ENCODE measurements at places on chromosomes 11 and 22.

DNA sequence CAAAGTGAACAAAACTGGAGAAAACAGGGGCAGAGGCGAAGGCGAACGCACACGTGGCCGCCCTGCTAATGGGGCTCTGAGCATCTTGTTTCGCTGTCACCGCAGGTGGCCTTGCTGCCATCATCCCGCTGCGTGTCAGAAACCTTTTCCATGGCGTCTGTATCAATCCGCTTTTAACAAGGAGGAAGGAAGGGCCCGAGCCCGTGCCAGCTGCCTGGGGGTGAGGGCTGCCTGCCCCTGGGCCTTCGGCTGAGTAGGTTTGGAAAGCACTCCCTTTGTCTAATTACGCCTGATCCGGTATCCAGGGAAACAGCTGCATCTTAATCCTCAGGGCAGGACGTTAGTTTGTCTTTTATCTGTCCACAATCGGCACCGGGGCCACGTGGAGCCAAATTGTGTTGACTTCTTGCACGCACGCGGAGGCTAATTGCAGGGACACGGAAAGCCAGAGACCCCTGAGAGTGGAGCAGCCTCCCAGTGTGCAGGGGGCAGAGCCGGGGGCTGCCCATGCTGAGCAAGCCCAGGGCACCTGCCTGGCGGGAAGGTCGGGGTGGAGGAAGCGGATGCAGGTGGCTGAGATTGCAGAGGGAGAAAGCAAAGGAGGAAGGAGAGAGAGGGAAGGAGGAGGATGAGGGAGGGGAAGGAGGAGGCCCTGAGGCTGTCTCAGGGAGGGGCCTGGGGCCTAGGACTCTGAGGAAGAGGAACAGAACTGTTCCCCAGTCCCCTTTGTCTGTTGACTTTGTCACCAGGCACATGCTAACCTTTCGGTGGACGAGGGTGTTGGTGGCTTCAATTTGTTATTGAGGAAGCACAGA lies 19.2 kb upstream of the TH start:
- no peak for DNase-seq

DNA sequence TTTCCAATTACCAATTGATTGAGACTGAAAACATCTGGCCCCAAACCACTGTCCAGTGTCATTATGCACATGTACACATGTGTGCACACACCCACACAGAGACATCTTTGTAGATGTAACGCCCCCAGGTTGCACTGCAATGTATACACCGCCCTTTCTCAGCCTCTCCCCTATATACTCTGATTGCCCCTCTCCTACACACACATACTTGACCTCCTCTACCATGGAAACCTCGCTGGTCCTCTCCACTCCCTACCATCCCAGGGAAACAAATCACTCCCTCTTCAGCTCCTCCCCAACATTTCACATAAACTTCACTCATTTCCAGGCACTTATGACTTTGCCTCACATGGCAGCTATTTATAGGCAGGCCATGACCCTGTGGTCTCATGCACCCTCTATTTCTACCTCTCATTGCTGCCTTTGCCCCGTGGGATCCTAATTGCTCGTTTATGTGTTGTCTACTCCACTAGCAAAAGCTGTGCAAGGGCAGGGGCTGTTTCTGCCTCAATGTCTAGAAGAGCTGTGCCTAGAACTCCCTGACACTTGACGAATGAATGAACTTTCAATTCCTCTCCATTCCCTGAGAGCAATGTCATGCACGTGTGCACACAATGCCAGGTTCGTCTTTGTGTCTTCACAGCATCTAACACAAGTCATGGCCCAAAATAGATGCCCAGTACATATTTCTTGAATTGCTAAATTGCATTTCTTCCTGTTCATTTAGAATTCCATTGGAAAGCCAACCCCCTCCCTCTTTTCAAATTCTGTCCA lies 10.0 kb upstream of the TMA7B start:
- no peak for DNase-seq

DNA sequence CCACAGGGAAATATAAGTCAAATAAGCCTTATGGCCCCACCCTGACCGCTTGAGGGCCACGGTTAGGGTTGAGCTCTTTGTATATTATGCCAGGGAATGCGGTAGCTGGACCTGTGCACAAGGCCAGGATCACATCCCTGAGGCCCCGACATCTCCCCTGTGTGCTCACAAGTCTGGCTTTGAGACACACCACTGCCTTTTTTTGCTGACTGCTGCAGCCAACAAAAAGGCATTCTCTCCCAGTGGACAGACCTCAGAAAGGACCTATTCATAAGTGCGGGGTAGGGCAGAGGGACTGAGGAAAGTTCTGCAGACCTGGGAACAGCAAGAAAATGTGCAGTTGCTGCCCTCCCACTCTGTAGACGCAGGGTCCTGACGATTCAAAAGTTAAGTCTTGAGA lies 3.4 kb upstream of the SIDT2 start:
- no peak for DNase-seq

GRCh38 chr22:31271485-31271884 lies 20.8 kb downstream of the PIK3IP1 start:
- no peak for DNase-seq

DNA sequence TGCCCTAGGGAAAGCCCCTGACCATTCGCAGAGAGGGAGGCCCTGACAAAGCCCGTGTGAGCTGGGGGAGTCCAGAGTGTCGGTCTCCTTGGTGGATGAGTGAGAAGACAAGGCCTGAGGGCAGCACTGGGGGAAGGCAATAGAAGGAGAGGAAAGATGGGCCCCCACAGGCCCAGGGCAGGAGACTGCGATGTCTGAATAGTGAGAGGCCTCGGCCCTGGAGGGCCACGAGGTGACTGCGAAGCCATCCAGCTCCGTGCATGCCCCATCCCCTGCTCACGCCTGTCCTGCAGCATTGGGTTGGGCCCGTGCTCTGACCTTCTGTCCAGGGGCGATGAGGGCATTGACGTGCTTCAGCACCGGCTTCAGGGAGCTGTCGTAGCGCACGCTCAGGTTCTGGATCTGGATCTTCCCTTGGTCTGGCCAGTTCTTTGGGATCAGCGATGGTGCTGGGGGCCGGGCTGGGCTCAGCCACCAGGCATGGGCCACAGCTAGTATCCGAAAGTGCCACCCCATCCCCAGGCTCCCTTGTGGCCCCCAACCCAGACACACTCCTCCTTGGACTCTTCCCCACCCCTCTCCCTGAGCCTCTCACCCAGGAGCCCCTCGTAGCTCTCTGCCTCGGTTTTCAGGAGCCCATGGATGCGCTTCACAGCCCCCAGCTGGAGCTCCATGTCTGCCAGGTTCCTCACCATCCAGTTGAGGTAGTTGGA lies 8.3 kb upstream of the KCNJ11 start:
- no peak for DNase-seq

GRCh38 chr11:17861036-17861755 lies 126.6 kb downstream of the KCNC1 start:
- DNase-seq, result no peak

- no peak for DNase-seq
Observed at GRCh38 chr11:16226245-16226644, 130.1 kb downstream of the SOX6 start.

DNA sequence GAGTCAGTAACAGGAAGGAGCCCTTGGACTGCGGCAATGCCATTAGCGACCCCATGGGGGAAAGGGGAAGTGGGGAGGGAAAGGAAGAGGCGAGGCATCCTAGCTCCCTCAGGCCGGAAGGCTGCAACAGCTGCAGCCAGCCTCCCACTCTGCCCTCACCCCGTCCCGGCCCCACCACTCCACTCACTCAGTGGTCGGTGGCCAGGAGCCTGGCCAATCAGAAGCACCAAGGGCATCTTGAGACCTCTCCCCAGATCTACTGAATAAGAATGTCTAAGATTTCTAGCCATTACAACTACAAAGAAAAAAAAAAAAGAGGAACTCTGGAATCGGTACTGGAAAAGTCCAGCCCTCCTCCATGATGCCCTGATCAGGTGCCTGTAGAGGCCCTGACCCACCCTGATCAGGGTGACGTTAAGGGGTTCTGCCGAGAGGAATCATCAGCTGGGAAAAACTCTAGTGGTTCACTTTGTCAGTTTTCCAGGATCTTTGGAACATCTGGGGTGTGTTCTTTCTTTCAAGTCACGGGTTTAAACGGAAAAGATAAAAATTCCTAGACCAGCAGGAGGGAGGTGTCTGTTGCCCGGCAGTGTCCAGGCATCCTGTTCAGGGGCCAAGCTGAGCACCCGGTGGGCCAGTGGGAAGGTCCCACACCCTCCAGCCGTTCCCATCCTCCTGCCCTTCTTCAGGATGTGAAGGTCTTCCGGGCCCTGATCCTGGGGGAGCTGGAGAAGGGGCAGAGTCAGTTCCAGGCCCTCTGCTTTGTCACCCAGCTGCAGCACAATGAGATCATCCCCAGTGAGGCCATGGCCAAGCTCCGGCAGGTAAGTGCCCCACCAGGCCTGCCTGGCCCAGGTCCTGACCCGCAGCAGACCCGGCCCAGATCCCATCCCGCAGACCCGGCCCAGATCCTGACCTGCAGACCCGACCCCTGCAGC lies 14.4 kb downstream of the OAF start:
- no peak for DNase-seq

Measured in CD8-positive, alpha-beta memory T cell (primary cell).